Vagina (tissue), 2 donors: ENCODE measurements at places on chromosomes 6 and 20.

- no peak for DNase-seq
These were observed 23.2 kb downstream of the TNXB start for GRCh38 chr6:32085759-32086459.

DNA sequence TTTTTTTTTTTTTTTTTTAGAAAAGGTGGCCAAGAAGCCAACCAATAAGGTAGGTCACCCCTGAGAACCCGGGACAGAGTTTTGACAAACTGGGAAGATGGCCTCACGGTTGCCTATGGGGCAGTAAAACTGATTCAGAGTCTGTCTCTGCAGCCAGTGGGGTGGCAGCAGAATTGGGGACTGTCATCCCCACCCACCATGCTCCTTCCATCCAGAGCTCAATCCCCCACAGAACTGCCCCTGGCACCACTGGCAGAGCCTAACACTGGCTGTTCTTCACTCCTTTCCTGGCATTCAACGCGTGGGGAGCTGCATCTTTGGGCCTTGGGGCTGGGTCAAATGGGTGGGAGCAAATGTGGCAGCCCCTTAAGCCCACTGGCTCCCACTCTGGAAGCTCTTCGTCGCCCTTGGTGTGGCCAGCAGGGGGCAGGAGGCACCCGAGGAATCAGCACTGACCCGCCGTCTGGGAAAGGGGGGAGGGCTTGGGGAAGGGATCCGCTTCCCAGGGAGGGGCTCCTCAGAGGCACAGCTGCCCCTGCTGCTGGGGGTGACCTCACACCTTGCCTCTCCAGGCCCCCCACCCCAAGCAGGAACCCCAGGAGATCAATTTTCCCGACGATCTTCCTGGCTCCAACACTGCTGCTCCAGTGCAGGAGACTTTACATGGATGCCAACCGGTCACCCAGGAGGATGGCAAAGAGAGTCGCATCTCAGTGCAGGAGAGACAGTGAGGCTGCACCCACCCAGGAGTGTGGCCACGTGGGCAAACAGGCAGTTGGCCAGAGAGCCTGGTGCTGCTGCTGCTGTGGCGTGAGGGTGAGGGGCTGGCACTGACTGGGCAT, 10.4 kb downstream of the CD40 start:
- no peak for DNase-seq

DNA sequence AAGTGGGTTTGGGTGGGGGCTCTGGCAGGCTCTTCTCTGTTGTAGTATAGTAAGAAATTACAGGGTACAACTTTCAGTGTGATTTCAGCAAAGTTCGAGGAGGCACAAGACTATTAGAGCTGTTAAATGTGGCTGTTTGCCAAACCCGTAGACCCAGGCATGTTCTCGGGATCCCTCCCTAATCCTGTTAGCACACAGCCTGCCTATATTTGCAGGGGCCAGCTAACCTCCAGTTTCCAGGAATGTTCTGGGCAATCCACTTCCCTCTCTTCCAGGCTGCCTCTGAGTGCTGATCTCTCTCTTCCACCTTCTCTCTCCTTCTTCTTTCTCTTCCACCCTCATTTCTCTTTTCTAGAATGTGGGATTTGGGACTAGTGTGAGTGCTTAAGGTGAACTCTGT, 34.8 kb upstream of the ZFP64 start:
- no peak for DNase-seq

GRCh38 chr6:155510879-155511278, 55.2 kb upstream of the NOX3 start:
- no peak for DNase-seq

DNA sequence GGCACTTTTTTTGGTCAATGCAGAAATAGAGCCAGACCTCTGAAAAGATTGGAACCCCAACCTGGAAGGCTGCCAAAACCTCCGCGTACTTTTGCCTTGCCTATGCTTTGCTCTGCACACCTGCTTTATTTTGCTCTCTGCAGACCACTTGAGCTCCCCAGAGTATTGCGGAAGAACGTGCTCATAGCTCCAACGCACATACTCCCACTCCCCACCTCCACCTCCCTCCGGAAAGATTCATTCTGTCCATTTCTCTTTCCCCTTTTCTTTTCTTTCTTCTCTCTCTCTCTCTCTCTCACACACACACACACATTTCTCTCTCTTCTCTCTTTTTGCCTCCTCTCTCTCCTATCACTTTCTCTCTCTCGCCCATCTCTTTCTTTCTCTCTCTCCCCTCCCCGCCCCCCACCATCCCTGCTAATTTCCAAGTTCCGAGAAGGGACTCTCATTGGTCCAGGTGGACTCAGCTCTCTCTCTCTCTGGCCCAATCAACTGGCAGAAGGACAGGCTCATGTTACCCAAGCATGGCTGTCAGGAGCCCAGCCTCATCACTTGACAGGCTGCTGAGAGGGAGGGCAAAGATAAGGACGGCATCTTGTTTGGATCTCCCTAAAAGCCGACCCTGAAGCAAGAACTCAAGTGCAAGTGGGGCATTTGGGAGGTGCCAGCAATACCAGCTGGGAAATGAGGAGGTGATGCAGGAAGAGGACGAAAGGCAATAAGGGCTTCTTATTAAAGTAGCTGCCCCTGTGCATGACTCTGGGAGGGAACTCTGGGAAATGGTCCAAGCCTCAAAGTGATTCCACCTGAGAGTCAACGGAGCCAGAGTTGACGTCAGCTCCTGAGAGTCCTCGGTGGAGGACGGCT, 246.1 kb downstream of the LY86 start:
- DNase-seq: no peak

DNA sequence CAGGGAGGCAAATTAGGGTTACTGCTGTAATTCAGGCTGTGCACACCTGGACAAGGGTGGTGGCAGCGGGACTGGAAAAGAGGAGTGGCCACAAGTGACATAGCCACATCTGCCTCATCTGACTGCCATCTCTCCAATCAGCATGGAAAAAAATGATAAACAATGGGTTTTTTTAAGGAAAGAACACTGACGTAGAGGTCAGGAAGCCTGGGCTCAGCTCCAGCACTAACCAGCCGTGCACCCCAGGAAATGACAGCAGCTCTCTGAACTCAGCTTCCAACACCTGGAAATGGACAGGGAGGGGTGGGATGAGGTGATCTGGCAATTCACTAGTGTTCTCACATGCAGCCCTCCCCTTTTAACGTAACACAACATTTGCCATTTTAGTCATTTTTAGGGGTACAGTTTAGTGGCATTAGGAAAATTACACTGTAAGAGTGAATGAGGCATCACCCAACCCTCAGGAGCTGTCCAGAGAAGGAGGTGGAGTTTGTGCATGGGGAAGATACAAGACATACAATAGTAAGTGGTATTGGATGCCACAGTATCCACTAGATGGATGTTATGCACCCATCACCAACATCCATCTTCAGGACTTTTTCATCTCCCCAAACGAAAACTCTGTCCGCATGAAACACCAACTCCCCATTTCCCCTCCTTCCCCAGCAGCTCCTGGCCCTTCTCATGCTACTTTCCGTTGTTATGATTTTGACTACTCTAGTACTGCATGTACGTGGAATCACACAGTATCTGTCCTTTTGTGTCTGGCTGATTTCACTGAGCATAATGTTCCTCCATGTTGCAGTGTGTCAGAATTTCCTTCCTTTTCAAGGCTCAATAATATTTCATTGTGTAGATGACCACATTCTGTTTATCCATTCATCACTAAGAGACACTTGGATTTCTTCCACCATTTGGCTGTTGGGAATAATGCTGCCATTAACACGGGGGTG, 215.5 kb upstream of the ECI2 start:
- peak; percentile 86 for DNase-seq

- no peak for DNase-seq
These were observed 93.2 kb downstream of the FOXO3 start for GRCh38 chr6:108653949-108654348.
